ENCODE measurements at places on chromosomes 11 and 22.
A peak's percentile ranks its signal among the peaks of the same experiment; 100 is the strongest.

DNA sequence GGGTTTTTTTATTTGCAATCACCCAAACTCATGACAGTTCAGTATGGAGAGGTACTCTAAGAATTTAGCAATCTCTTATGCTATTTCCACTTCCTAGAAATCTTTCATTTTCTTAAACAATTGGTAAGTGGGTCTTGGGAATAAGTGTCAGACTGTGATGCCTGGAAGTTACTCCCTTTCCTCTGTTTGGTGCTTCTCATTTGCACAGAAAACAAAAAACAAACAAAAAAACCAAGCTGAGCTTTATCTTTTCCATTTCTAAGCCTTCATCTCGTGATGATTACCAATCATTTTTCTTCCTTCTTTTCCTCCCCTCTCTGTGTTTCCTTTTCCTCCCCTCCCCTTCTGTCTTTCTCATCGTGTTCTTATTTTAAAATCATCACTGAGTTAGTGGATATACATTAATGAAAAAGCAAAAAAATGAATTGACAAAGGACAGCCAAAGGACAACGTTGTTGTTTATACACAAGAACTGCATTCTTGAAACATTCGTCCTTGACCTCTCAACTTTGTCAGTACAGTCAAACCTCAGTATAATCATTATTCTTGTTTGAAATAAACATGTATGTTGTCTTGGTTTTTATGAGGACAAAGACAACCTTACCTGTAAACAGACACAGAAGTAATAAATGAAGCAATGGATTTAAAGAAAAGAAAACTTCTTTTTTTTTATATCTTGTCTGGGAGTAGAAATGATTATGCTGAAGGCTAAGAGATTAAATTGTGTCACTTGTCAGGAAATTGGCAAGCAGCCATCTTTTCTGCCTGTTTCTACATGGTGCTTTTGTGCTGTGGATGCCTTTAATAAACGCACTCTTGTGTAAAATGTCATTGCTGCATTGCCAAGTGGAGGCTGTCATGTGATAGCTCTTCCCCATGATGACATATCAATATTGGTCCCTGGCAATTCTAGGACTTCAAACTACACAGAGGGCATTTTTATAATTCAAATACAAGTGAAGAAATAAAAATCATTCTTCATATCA lies 803.2 kb upstream of the CCDC90B start:
- peak; percentile 95 for DNase-seq

DNA sequence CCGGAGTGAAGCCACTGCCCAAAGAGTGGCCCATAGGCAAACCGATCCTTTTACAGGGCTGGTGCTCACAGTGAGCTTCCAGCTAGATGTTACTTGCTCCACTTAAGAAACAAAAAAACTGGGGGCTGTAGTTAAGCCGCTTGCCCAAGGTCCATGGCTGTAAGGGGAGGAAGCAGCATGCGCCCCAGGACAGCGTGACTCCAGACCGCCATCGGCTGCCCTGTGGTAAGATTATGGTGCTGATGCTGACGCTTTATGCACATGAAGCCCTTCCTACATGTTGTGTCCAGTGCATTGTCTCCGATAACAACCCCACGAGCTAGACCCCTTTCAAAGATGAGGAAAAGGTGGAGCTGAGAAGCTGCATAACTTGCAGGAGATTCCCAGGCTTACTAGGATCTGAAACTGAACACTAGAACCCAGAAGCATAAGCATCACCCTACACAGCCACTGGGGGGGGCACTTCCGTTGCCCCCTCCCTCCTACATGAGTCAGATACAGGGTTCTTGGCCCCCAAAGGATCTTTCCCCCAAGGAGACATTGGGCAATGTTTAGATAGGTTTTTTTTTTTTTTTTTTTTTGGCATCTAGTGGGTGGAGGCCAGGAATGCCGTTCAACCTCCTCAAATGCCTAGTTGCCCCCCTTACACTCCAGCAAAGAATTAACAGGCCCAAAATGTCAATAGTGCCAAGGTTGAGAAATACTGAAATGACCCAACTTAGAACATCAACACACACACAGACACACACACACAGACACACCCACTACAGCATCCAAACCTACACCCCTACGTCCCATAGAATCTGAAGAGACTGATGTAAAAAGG lies 53.9 kb downstream of the MN1 start:
- DNase-seq = no peak

- no peak for DNase-seq
Observed at GRCh38 chr11:118827118-118827517, 36.2 kb upstream of the DDX6 start.

DNA sequence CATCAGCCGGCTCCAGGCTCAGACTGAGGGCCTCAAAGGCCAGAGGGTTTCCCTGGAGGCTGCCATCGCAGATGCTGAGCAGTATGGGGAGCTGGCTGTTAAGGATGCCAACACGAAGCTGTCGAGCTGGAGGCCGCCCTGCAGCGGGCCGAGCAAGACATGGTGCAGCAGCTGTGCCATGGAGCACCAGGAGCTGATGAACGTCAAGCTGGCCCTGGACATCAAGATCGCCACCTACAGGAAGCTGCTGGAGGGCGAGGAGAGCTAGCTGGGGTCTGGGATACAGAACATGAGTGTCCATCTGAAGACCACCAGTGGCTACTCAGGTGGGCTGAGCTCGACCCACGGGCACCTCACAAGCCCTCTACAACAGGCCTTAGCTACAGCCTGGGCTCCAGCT lies 4.0 kb upstream of the SCUBE2 start:
- DNase-seq = no peak
